Fibroblast of the aortic adventitia (primary cell): ENCODE measurements at places on chromosomes 4 and X. TPM values are rescaled to one million over a fixed set of nuclear protein-coding genes. Genes with fewer than 3 reads are reported as not detected.

GRCh38 chrX:23662853-23663252, 4.4 kb upstream of the PRDX4 start:
- DNase-seq, result peak; percentile 57

Gene ITGB1BP2
- total RNA-seq, result 2.6 and 6.2 TPM in 2 replicates

Gene SSR4
- 34.2 and 186 TPM in 2 replicates for total RNA-seq

DNA sequence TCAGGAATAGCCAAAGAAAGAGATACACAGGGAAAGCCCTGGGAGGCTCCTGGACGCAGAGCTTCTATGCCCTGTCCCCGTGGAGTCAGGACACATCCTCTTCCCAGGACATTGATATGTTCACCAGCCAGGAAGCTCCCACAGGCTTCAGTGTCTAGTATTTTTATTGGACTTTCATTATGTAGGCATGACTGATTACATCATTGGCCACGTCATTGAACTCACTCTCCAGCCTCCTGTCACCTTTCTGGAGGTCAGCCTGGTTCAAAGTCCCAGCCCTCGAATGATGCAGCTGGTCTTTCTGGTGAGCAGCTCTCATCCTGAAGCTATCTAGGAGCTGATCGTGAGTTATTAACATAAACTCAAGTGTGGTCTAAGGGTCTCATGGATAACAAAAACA, 104.1 kb downstream of the CPEB2 start:
- no peak for DNase-seq

GRCh38 chr4:114603497-114603896, 4.9 kb downstream of the UGT8 start:
- DNase-seq, result no peak

DNA sequence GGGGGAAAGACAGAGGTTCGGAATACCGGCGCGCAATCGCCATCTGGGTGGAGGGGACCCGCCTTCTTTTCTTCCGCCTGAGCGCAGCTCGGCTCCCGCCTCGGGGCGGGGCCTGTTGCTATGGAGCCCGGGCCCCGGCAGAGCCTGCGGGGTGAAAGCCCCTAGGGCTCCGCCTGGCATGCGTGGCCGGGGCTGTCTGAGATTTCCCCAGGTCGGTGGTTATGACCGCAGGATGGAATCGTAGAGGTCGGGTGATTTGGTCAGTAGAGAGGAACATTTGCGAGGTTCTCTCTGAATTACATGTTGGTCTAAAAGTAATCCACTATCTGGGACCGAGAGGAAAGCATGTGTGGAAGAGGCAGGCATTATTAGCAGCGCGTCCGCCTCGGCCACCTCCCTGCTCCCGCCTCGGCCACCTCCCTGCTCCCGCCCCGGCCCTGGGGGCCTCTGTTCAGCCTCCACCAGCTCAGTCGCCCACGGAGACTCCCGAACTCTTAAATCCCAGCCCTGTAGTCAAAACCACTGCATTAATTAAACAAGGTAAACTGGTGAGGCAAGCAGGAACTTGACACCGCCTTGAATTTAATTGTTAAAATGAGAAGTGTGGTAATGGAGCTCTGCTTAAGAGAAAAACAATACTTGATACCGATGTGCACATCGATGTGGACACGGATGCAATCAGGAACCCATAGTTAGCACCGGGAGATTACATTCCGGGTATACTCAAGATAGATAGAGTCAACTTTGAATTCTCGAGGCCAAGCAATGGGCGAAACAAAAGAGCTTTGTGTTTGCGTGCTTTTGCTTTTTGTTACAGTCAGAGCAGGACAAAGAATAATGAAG, 45.2 kb downstream of the TRIM2 start:
- peak; percentile 60 for DNase-seq
